ENCODE measurements at places on chromosomes 3 and 15.

DNA sequence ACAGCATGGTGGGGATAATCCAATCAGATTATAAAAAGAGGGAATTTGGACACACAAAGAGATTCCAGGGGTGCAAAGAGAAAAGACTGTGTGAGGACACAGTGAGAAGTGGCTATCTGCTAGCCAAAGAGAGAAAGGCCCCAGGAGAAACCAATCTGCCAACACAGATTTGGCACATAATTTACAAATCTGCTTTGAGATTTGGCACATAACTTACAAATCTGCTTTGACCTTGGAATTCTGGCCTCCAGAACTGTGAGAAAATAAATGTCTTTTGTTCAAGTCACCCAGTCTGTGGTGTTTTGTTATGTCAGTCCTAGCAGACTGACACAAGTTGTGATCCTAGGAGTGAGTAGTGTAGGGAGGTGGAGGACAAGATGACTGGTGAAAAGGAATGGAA is 3.5 kb upstream of the TM4SF18 start:
- DNase-seq, result no peak

- DNase-seq, result no peak
Observed at GRCh38 chr3:194766845-194767244, 81.2 kb downstream of the FAM43A start.

GRCh38 chr3:29644261-29644660 is 363.4 kb downstream of the RBMS3 start:
- no peak for DNase-seq

GRCh38 chr3:45166321-45166879 is 20.2 kb upstream of the CDCP1 start:
- DNase-seq, result no peak

- DNase-seq, result no peak
Observed at GRCh38 chr3:75048650-75049049, 434.2 kb upstream of the CNTN3 start.

DNA sequence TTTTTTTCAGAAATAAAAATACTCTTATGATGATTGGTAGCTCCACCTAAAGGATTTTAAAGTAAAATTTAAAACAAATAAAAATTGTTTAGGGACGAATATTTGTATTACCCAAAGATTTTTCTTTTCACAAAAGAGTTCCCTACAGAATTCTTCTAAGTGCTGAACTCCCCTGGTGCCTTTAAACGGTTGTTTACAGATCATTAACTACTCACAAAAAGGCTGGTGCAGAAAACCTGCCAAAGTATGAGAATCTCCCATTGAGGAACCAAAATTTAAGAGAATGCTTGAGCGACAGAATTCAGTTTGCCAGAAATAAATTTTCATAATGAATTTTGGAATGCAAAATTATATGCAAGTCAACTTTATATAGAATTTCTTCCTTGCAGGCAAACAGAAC is 497.8 kb upstream of the NR2F2 start:
- DNase-seq, result no peak

DNA sequence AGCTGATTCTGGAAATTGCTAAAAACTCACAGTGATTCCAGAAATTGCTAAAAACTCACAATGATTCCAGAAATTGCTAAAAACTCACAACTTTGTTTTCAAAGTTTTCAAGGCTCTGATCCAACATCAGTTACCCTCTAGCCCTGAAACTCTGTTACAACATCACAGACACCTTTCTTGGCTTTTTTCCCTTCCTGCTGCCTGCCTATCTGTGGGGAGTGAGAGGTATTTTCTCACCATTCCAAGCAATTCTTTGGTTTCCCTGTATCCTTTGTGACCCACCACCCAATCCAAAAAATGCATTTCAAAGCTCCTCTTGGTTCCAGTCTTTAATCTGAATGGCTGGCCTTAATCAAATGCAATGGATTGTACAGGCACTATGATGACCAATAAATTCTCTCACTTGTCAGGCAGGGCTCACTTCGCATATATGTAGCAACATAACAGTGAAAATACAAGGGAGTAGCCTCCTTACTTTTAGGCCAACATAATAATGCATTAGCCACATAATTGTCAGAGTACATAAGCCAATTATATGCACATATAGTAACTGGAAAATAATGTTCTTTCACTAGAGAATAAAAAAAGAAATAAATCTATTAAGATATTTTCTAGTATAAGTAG is 1139.0 kb downstream of the ROBO2 start:
- DNase-seq, result no peak
